Spleen (tissue), 13 donors: ENCODE measurements at places on chromosomes 6 and 20. TPM values are rescaled to one million over a fixed set of nuclear protein-coding genes. Genes with fewer than 3 reads are reported as not detected.

The BMP5 gene
- not detected for polyA plus RNA-seq

GRCh38 chr6:45896783-45897441 is 118.7 kb downstream of the CLIC5 start:
- H3K27ac ChIP-seq: no peak overlapping the region
- H3K4me3 ChIP-seq: no peak overlapping the region
- no peaks in the 10 kb centered on the region for H3K27me3 ChIP-seq
- no peaks in the 10 kb centered on the region for H3K36me3 ChIP-seq
- no peak for DNase-seq
- no peaks in the 10 kb centered on the region for H3K4me1 ChIP-seq

GRCh38 chr6:79599725-79600259 is 31.3 kb upstream of the SH3BGRL2 start:
- no peak overlapping the region for H3K27ac ChIP-seq
- no peak overlapping the region for H3K4me3 ChIP-seq
- DNase-seq: no peak
- H3K4me1 ChIP-seq: no peaks in the 10 kb centered on the region
- no peaks in the 10 kb centered on the region for H3K36me3 ChIP-seq

DNA sequence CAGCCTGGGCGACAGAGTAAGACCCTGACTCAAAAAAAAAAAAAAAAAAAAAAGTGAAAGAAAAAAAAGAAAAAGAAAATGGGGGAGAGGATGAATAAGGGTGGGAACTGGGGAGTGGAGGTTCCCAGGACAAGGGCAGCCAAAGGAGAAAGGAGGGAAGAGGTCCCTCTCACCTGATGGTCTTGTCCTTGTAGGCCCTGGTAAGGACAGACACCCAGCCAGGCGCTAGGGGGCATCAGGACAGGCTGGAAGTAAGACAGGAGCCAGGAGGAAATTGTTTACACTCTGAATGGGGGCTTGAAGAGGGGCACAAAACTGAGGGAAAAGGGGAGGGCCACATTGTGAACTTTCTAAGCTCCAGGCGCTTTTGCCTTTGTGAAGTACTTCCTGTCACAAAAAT is 2.3 kb upstream of the ALDH5A1 start:
- H3K36me3 ChIP-seq: no peaks in the 10 kb centered on the region
- H3K4me3 ChIP-seq: no peak overlapping the region
- DNase-seq: no peak
- H3K27ac ChIP-seq: no peak overlapping the region
- no peaks in the 10 kb centered on the region for H3K27me3 ChIP-seq
- H3K4me1 ChIP-seq: peaks cover 24% of the 10 kb centered on the region

- peak; percentile 83 for DNase-seq
- H3K4me1 ChIP-seq: peaks cover 52% of the 10 kb centered on the region
- H3K27ac ChIP-seq: peak overlapping the region; percentile 97
- H3K4me3 ChIP-seq: peak overlapping the region; percentile 67
These were observed 119.7 kb downstream of the RTN4IP1 start for GRCh38 chr6:106509420-106510089.

DNA sequence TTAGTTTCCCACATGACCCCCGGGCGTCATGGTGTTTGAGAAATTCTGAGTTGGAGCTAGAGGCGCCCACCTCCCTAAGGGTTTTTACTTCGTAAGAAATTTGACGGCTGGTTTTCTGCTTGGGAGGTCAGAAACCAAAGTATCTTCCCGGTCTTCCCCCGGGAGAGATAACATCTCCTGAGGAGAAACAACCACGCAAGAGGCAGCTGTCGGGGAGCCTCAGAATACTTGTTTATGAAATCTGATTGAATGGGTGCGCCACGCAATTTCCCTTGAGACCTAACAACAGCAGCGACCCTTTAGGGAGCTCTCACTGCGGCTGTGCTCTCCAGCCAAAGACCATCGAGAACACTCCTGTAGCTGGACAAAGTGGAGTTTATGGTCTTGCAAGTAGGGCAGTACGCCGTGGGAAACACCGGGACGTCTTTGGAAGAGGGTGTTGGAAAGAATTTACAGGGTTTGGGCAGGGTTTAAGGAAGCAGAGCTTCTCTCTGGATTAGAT is 608 bp upstream of the EIF2S2 start:
- peaks cover 13% of the 10 kb centered on the region for H3K36me3 ChIP-seq
- no peaks in the 10 kb centered on the region for H3K27me3 ChIP-seq
- peak; percentile 79 for DNase-seq
- H3K4me1 ChIP-seq: peaks cover 48% of the 10 kb centered on the region
- H3K27ac ChIP-seq: peak overlapping the region; percentile 99

GRCh38 chr6:7672066-7673062 is 53.5 kb upstream of the BMP6 start:
- no peaks in the 10 kb centered on the region for H3K27me3 ChIP-seq
- no peaks in the 10 kb centered on the region for H3K4me1 ChIP-seq
- no peaks in the 10 kb centered on the region for H3K36me3 ChIP-seq
- H3K4me3 ChIP-seq: no peak overlapping the region
- no peak overlapping the region for H3K27ac ChIP-seq

GRCh38 chr6:31797588-31797987 is 2.0 kb upstream of the VARS1 start:
- H3K27ac ChIP-seq: peak overlapping the region; percentile 95
- no peak overlapping the region for H3K4me3 ChIP-seq
- peaks cover 51% of the 10 kb centered on the region for H3K4me1 ChIP-seq
- H3K36me3 ChIP-seq: peaks cover 20% of the 10 kb centered on the region
- peak; percentile 83 for DNase-seq
- H3K27me3 ChIP-seq: no peaks in the 10 kb centered on the region

The TTI1 gene
- polyA plus RNA-seq: 5.9 TPM

The ZHX3 gene
- 3.2 TPM for polyA plus RNA-seq
